ENCODE measurements at places on chromosomes 5 and 9.

DNA sequence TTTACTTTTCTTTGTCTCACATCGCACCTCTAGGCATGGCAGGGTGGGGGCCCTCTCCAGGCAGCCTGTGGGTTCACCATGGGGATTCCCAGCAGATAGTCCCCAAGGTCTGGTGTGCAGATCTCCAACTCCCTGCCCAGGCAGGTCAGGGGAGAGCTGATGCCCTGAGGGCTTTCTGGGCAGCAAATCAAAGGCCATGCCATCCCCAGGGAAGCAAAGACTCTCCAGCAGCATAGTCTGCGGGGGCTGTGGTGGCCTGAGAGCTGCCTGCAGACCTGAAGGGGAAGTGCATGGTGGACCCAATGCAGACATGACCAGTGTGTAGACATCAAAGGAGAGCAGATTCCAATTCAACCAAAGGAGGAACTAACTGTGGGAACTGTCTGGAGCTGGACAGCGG lies 7.7 kb downstream of the NEURL1B start:
- DNase-seq, result no peak

DNA sequence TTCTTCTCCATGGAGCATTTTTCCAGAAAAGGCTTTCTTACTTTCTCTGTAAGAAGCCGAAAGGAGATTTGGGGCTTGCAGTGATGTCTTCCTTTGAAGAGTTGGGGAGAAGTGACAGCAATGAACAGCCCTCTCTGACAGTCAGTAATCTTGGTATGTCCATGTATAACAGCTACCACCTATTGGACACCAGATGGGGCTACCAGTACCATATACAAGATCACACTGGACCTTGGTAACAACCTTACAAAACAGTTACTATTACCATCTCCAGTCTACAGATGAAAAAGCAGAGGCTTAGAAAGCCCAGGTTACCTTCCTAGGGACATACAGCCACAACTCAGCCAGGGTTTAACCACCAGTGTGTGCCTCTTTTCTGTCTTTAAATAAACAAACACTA lies 272.7 kb upstream of the TRPC7 start:
- DNase-seq, result no peak

DNA sequence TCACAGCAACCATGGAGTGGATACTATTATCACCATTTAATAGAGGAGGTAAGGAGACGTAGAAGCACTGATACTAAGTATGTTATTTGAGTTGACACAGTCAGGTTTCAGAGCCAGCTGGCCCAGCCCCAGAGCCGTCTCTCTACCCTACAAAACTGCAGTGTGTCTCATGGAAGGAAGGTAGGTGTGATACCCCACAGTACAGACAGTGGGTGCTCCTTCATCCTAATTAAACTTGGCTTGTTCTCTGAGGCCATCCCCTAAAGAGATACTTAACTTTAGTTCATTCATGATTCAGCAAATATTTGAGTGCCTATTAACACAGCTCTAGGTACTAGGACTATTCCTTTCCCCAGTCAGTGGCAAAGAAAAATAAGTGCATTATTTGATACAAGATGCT lies 22.6 kb downstream of the PIP5K1B start:
- no peak for DNase-seq

GRCh38 chr9:133199648-133200321 lies 9.3 kb downstream of the OBP2B start:
- no peak for DNase-seq

GRCh38 chr9:99050924-99051323 lies 54.0 kb upstream of the TGFBR1 start:
- DNase-seq, result no peak

- DNase-seq, result no peak
Observed at GRCh38 chr9:80664327-80665210, 1024.8 kb downstream of the TLE1 start.

DNA sequence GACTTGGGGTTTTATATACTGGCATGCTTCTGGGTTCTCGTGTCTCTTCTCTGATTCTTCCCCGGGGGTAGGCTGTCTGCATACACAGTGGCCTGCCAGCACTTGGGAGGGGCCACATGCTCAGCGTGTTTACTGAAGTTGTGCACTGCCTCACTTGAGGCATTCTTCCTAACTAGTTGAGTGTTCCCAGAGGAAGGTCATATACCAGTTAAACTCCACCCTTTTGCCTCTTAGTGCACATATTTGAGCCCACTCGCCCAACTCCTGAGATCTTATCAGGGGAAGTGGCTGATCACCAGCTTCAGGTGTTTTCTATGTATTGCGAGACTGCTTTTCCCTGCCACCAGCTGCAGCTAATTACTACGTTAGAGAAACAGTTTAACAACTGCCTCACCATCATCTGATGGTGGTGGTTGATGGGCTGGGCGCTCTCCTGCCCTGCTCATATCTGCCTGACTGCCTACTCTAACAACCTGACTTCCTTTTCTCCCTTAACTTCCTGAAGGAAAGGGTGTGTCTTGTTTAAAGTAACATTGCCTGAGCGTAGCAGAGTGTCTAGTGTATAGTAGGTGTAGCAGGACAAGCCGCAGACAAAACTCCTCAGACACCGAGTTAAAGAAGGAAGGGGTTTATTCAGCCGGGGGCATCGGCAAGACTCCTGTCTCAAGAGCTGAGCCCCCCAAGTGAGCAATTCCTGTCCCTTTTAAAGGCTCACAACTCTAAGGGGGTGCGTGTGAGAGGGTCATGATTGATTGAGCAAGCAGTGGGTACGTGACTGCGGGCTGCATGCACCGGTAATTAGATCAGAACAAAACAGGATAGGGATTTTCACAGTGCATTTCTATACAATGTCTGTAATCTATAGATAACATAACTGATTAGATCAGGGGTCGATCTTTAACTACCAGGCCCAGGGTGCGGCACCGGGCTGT lies 60.1 kb upstream of the CLINT1 start:
- no peak for DNase-seq

DNA sequence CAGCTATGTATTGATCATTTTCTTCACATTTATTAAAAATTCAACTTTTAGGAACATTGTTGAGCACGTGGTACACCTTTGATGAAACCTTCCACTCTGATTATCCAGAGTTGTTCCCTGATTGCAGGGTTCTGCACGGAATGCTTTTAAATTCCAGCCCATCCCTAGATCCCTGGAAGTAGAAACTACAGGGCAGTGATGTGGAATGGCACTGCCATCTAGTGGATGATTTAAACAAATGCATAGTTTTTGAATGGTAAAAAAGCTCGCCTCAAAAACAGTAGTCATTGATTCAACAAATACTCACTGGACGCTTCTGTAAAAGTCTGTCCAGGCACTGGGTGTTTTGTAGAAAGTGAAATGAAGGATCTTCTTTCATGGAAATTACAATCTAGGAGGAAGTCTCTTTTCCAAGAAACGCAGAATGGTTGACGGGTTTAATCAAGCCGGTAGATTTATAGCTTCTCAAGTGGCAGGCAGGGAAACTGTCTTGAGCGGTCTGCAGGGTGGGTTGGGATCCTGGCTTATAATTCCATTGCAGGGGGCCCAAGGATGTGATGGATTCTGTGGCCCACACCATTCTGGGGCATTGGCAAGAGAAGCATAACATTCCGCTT lies 118.4 kb downstream of the ARHGAP26 start:
- DNase-seq, result no peak

Measured in mesothelial cell of epicardium (in vitro differentiated cells).